ENCODE measurements at places on chromosomes 2 and 18.

- DNase-seq: peak; percentile 51
Observed at GRCh38 chr2:47208852-47209606, 53.9 kb upstream of the STPG4 start.

DNA sequence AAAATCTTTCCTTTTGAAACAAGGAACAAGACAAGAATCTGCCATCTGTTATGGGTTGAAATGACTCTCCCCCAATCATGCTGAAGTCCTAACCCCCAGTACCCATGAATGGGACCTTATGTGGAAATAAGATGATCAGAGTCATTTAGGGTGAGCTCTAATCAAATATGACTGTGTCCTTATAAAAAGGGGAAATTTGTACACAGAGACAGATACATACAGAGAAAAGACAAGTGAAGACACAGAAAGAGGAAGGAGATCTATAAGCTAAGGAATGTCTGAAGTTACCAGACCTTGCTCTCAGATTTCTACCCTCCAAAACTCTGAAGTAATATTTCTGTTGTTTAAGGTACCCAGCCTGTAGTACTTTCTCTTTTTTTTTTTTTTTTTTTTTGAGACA, 15.7 kb downstream of the TGFBRAP1 start:
- DNase-seq: no peak

- peak; percentile 12 for DNase-seq
Observed at GRCh38 chr18:26405190-26405801, 143.1 kb downstream of the KCTD1 start.

GRCh38 chr2:10720947-10721395, 459 bp upstream of the ATP6V1C2 start:
- no peak for DNase-seq

GRCh38 chr2:111706481-111707001, 177.5 kb downstream of the ANAPC1 start:
- no peak for DNase-seq

DNA sequence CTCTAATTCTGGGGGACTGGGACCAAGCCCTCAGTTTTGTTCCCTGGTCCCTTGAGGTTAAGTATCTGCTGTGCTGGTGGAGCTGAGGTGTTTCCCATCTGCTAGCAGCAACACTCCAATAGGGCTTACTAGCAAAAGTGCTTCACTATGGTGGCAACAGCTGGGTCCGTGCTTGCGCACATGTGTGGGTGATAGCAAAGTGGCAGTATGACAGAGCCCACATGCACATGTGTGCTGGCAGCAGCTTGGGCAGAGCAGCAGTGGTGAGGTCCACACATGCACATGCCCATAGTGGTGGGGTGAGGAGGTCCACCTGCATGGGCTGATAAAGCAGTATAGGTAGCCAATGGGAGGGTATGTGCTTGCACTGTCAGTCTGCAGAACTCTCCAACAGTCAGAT, 1723.7 kb downstream of the SUCLG1 start:
- no peak for DNase-seq

DNA sequence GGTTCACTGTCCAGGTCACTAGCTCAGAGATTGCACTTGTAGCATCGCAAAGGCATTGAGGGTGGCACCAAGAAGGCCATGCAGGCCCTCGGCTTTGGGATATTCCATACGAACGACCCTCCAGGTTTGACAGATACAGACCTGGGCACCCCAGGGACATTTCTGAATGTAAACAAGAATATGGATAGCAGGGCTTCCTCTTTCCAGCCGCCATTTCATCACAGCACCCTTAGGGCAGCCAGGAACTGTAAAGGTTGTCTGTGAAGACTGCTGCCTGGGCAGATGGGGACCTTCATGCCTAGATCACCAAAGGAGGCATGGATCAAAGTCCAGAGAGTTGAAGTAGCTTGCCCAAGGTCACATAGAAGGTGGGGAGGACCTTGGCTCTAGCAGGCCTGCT, 70.5 kb downstream of the ACTR2 start:
- no peak for DNase-seq

DNA sequence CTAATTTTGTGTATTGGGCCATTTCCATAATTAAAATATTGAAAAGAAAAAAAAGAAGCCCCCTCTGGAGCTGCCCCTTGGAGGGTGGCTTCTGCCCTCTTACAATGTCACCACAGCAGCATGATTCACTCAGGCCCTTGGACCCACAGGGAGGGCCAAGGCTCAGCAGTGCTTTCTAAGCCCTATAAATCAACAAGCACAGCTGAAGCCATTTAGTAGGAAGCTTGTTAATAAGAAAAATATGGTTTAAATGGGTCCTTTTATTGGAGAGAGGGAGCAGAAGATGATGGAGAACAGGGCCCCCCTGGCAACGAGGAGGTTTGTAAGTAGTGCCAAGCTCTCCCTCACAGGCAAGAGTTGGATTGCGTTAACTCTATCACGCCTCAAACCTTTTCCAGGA, 107.6 kb upstream of the FZD7 start:
- DNase-seq: no peak

DNA sequence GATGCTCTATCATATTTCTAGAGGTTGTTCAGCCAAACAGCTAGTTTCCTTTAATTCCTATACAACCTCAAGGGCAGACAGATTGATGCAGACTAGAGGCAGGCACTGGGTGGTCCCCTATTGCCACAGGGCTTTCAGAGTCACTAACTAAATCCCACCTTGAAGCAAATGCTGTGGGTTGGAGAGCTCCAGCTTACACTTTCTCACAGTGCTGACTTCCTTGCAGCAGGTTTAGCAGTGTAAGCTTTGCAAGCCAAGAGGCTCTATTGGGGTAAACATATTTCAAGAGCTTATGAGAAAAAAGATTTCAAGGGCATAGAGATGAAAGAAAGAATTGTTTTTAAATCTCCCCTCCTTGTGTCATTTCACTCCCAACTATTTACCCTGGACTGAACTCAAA, 366.5 kb upstream of the CRIM1 start:
- DNase-seq: no peak

DNA sequence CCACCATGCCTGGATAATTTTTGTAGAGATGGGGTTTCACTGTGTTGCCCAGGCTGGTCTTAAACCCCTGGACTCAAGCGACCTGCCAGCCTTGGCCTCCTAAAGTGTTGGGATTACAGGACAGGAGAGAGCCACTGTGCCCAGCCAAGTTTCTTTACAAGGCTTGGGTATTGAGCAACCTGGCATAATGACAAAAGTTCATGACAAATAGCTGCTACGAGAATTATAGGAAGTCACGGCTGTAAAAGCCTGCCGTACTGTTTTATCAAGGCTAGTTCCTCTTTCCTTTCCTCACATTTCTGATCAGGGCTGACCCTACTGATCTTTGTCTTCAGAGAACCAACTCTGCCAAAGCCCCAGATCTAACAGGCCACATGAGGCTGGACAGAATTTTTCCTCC, 490.4 kb upstream of the SPRED2 start:
- DNase-seq: no peak

DNA sequence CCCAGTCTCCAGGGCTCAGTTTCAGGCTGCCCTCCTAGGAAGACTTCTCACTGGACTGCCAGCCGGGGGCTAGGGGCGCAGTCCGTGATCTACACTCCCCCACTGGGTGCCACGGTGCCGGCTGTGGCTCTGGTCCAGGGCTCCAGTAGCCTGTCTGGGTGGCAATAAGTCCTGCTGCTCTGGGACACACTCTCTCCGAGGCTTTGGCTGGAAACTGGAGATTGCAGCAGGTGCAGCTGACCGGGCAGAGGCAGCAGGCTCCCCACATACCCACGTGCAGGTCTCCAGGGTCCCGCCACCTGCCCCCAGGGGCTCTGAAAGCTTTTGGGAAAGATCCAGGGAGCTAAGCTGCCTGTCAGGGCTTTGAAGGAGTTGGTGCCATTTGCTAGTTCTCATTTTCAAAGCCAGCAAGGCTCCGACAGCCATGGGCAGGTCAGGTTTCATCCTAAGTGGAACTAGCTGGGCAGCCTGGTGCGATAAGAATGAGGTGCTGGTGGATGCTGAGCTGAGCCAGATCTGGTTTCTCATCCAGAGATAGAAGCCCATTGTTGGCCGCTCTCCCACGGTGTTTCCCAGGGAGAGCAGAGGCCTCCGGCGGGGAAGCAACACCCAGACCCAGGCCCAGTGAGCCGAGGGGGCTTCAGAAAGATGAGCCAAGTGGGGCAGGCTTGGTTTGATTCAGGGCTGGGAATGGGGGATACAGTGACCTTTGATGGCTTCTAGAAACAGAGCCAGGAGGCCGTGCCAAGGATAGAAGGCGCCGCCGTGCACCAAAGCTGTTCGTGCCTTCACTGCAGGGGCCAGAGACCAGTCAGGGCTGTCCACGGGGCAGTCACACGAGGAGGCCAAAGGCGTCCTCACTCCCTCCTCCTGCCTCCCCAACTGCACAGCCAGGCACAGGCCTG, 141.7 kb upstream of the GPC1 start:
- no peak for DNase-seq

- no peak for DNase-seq
Observed at GRCh38 chr18:10167759-10168158, 253.9 kb downstream of the VAPA start.

DNA sequence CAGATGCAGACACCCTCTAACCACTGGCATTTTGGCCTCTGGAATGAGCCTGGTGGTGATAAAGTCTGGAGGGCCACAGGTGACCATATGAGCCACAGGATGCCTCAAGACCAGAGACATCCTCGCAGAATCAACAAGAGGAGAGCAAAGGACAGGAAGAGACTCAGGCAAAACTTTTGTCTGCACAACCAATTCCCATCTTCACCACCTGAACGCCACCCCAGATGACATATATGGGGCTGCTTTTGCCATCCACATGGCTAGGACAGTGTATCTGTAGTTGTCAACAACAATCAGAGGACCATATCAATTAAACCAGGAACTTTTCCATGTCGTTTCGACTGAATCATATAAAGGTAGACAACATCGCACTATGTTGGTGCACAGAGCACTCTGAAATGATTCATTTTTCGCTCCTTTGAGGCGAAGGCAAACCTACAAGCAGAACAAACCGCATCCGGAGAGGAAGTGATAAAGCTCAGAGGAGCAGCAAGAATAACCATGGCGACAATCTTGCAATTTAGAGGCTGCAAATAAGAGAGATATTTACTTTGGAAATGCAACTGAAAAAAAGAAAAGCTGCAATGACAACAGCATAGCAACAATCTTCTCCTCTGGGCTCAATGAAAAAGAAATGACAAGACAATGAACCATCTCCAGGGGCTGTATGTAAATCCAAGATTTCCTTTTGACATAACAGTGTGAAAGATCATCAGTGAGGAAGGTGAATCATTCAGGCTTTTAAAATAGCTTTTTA, 204.5 kb downstream of the ARL4C start:
- peak; percentile 56 for DNase-seq

DNA sequence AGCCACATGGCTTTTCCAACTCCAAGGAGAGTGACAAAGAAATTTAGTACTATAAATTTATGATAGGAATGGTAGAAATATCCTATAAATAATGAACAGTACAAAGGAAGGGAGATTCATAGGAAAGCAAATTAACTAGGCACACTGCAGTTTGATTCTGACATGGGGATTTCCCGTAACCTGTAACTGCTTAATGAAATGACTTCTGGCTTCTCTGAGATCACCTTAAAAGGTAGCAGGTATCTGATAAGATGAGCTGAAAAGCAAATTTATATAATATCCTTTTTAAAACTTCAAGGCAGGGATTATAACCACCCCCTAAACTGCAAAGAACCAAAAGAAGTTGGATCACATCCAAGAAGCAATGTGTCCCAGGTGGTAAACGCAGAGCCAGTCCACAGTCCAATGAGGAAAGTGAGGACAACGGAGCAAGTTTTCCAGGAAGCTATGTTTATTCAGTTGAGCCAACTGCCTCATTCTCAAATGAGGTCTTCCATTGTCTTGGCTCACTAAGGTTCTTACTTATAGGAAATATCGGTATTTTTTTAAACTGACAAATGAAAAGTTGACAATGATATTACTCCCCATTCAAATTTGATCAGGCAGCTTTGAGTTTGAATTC, 43.0 kb downstream of the WIPF1 start:
- no peak for DNase-seq

DNA sequence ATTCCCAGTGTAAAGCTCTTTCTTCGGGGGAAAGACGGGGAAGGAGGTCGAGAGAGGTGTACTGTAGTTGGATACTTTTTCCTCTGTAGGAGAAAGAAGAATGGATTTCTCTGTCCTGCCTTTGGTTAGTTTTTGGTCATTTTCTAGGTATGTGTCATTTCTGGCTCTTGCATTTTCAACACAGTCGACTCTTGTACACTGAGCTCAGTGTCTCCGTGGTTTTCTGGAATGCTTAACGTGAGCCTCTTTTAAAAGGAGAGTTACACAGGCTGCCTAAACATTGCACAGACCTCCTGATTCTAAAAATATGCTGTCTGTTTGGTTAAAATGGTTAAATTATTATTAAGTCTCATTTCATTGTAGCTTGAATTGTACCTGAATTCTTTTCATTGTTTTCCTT, 21.8 kb upstream of the GLS start:
- DNase-seq: peak; percentile 60

Measured in brain microvascular endothelial cell (primary cell).